ENCODE measurements at places on chromosomes 16 and 17.

DNA sequence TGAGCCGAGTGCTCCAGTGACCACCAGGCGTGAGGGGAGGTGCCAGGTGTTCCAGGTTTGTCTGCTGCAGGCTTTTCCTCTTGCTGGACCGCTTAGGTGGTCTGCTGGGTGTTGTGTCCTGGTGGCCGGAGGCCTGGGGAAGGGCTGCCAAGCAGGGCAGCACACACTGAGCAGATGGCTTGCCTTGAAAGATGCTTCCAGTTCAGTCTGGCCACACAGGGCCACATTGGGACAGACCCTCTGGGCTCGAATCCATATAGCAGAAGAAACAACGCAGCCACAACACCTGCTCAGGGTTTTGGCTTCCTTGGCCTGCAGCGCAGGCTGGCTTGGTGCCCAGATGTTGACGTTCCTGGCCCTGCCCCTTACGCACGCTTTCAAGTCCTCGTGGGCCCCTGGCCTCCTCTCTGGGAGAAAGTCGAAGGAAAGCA lies 24.8 kb downstream of the GINS2 start:
- DNase-seq: no peak

- DNase-seq: peak; percentile 86
Observed at GRCh38 chr16:22192261-22193062, 13.6 kb upstream of the EEF2K start.

- no peak for DNase-seq
Observed at GRCh38 chr17:17789828-17790636, 46.8 kb downstream of the SREBF1 start.

- DNase-seq: no peak
Observed at GRCh38 chr16:61024180-61024900, 1011.9 kb downstream of the CDH8 start.

DNA sequence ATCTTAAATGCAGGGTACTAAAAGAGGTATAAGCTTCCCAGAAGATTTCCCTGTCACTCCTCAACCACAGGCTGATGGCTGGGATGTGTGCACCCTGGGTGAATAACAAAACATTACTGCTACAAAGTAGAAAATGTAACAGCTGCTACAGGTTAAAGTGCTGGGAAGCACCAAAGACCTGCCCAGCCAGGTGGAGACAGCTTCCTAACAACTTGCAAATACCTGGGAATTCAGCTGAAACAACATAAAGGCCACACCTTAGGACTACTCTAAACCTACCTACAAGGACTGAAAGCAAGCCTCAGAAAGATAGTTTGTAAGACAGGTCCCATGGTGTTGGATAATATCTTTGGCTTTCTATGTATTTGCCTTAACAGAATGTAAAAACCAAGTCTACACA lies 118.5 kb downstream of the CEP112 start:
- no peak for DNase-seq

- no peak for DNase-seq
Observed at GRCh38 chr16:85642762-85643358, 29.7 kb downstream of the GSE1 start.

DNA sequence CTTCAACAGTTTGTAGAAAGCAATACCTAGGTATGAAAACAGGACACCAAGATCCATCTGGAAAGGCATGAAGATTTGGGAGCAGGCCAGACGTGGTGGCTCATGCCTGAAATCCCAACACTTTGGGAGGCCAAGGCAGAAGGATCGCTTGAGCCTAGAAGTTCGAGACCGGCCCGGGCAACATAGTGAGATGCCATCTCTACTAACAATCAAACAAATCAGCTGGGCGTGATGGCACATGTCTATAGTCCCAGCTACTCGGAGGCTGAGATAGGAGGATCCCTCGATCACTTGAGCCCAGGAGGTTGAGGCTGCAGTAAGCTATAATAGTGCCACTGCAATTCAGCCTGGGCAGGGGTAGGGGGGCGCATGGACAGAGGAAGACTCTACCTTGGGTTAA lies 20.3 kb downstream of the LITAF start:
- no peak for DNase-seq

DNA sequence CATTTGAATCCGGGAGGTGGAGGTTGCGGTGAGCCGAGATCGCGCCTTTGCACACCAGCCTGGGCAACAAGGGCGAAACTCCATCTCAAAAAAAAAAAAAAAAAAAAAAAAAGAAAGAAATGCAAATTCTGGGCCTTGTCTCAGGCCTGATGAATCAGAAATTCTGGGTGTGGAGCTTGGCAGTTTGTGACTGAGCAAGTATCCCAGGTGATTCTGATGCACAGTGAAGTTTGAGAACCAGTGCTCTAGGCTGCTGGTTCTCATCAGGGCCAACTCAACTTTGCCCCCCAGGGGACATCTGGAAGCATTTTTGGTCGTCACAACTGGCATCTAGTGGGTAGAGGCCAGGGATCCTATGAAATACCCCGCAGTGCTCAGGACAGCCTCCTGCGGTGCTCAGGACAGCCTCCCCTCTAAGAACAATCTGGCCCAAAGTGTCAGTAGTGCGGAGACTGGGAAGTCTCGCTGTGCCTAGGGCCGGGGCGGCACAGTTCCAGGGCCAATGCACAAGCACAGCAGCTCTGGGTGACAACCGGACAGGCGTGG lies 55.9 kb downstream of the SDK2 start:
- no peak for DNase-seq

DNA sequence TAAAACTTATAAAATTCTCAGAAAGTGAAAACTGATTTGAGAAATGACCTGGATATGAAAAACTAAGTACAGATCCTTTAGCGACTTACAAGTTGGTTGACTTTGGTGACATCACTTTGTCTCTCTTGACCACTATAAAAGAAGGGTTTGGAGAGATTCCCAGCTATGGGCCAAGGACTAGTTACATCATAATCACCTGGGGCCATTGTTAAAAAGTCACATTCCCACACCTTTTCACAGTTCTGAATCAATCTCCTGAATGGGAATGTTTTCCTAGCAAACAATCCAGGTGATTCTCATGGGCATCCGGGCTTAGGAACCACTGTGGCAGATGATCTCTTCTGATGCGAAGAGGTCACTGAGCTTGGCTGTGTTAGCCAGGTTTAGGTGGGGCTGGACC lies 620 bp upstream of the VWA3A start:
- peak; percentile 13 for DNase-seq

DNA sequence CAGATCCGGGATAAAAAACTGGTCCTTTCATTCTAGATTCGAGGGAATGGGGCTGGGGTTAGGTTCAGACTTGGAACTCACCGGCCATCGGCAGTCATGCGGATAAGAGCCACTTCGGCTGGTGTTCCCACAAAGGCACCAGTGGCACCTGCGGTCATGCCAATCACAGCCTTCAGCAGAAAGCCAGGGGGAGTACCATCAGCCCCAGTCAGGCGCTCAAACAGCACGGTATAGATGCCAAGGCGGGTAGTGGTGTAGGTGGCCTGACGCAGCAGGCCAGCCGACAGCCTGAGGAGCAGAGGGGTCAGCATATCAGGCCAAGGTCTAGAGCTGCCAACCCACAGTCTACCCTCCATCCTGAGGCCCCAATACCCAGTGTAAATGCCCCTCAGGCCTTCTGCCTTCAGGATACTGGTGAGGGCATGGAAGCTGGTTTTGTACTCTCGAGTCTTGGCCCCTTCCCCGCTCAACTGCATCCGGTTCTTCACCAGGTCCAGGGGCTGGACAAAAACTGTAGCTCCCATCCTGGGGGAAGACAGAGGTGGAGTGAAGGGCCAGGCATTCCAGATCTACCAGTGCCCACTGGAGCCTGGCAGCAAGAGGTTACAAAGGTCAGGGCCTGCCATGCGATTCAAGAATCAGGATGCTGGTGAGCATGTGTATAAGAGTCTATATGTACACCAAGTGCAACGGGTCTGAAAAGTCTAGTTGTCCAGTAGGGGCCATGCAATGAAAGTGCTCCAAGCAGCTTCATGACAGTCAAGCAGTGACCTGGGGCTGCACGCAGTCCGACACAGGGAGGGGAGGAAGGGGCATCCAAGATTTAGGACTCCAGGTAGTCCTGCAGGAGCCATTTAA lies 929 bp downstream of the SLC25A11 start:
- no peak for DNase-seq

DNA sequence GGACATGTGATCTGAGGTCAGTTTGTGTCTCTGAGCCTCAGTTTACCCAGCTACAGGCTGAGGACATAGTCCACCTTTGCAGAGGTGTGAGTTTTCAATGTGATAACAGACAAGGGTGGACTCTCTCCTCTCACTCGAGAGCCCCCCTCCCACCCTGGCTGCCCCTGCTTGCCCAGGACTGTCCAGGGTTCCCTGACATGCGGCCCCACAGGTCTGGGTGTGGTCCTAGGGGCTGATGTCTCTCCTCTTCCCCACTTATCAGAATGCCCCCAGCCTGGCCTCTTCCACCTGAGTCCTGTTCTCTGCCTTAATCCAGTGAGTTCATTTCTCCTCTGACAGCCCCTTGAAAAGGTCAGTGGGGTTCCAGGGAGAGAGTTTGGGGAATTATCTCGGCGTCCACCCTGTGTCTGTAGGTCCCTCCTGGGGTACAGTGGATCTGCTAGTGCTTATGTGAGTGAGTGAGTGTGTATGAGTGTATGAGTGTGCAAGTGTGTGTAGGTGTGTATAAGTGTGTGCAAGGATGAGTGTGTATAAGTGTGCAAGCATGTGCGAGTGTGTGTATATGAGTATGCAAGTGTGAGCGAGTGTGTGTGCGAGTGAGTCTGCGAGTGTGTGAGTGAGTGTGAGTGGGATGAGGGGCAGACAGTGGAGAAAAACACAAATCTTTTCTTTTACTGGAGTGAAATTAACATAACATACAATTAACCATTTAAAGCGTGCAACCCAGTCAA lies 175.0 kb downstream of the IRF8 start:
- no peak for DNase-seq

DNA sequence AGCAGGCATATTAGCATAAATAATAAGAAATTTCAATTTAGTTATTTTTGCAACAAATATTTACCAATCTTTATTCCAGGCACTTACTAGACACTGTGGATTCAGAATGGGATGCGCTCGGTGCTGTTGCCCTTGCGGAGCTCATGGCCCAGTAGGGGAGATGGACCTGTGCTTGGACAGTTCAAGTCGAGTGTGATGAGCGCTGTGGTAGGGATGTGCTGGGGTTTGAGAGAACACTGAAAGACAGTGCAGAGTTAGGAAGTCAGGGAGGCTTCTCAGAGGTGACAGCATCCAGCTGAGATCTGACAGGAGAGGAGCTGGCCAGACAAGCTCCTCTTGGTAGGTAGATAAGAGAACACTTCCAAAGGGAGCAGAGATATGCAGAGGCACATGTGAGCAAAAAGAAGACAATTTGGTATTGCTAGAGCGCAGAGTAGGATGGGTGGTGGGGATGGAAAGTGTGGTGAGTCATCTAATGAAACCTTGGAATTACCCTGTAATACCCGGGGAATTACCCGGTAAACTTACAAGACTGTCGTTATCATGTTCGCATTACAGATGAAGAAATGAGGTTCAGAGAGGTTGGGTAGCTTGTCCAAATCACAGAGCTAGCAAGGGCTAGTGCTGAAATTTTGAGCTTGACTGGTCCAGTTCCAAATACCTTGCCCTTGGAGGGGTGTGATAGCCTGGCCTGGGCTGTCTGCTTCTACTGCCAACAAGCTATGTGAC lies 298.1 kb upstream of the N4BP1 start:
- DNase-seq: no peak

GRCh38 chr17:41647038-41647813 lies 22.9 kb upstream of the KRT17 start:
- DNase-seq: no peak
